ENCODE measurements at places on chromosomes 7 and 10. TPM values are rescaled to one million over a fixed set of nuclear protein-coding genes. Genes with fewer than 3 reads are reported as not detected.

Gene ANAPC16
- 38.9 TPM for total RNA-seq

Gene CDNF
- total RNA-seq = not detected

Gene CALD1
- total RNA-seq = not detected

Gene LAMB4
- not detected for total RNA-seq

Gene DENND2A
- not detected for total RNA-seq

Gene CTAGE8
- total RNA-seq = not detected

Gene SLF2
- total RNA-seq = 19.4 TPM

Gene RBP3
- 0.20 TPM for total RNA-seq

GRCh38 chr10:131825150-131825848 is 75.5 kb upstream of the PPP2R2D start:
- no peak for DNase-seq

GRCh38 chr7:156818133-156818532 is 74.8 kb downstream of the LMBR1 start:
- no peak for DNase-seq

GRCh38 chr10:131269776-131270460 is 41.6 kb downstream of the TCERG1L start:
- no peak for DNase-seq

DNA sequence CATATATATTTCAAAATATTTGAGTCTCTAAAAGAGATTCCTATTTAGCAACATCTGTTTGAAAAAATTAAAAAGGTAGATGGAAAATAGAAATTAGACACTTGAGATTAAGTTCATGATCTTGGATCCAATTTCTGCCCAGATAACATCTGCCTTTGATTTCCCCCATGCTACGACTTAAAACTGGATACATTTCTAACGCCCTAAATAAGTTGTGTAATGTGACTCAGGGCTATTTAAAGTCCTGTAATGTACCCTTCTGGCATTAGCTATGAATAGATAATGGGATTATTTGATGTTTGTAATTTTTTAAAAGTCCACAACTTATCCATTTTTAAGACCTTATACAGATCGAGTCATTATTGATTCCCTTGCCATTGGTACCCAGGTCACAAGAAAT is 23.4 kb downstream of the CFAP43 start:
- no peak for DNase-seq

GRCh38 chr7:117873310-117874190 is at the start of gene CTTNBP2:
Gene CTTNBP2, minus strand, starts transcription at chr7:117873441. Its CDS starts 26 bp downstream, at chr7:117873415.
- peak; percentile 53 for DNase-seq

DNA sequence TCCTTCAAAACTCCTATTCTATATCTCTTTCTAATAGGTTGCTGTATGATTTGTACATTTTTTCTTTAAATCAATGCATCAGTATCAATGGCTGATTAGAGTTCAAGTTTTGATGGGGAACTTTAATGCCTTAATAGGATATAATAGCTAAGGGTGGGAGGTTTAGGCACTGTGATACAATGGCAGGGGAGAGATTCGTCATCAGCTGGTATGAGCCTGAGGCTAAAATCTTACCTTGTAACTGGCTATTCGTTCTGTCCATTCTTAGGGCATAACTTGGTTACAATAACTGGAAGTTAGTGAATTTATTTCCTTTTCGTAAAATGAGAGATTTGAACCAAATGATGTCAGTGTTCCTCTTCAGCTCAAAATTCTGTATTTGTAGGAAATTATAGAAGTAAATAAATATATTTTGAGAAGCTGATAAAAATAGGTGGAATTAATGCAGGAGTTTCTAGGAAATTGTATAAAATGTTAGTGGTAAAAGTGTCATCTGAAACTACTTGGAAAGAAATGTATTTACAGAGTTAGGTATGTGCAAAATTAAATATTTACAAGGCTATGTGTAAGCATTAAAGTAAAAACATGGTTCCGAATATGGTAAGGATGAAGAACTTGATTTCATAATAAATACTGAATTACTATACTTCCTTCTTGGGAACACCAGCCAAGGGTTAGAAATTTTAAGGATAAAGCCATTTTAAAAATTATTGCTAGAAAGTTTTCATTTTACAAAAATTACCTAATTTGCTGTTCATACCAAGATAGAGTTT is 27.5 kb upstream of the NAMPT start:
- no peak for DNase-seq

- no peak for DNase-seq
Measured at GRCh38 chr7:93402944-93403343, 170.8 kb downstream of the VPS50 start.

GRCh38 chr7:52009181-52009580 is 692.6 kb upstream of the COBL start:
- no peak for DNase-seq

DNA sequence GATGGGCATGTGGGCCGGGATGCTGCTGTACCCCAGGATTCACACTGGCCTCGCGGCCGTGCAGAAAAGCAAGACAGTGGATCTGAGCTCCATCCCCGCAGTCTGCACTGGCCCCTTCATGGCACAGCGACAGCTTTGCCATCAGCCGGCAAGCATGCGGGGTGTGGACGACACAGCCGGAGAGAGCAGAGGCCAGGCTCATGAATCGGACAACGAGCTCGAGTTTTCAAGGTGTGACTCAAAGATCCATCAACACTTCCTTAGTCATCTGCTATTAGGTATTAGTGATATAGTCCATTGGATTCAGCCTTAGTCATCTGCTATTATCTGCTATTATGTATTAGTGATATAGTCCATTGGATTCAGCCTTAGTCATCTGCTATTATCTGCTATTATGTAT is 254.7 kb downstream of the KLF6 start:
- no peak for DNase-seq

DNA sequence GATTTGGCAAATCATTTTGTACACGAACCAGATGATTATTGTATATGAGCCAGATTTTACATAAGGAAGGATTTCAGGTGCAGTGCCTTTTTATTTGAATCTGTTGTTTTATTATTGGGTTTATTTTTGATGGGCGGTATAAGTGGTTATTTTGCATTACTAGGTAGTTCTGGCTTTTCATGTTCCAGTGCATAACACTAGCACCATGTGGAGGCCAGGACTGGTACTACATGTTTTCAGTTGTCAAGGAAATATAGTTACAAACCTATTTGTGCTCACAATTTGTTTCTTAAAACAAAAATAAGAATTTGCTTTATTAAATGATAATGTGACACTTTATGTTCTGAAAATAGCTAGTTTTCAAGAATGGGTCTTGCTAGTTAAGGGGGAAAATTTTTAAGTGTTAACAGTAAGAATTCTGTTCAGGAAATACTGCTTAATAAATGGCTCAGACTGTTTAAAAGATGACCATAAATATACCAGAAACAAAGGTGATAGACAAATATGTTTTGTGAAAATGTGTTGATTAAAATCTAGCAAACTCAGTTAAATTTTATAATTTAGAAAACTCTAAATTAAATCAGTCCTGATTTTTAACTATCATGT is 7.1 kb upstream of the SEMA3E start:
- peak; percentile 78 for DNase-seq

- no peak for DNase-seq
Measured at GRCh38 chr7:102129636-102130370, 156.9 kb upstream of the SH2B2 start.

DNA sequence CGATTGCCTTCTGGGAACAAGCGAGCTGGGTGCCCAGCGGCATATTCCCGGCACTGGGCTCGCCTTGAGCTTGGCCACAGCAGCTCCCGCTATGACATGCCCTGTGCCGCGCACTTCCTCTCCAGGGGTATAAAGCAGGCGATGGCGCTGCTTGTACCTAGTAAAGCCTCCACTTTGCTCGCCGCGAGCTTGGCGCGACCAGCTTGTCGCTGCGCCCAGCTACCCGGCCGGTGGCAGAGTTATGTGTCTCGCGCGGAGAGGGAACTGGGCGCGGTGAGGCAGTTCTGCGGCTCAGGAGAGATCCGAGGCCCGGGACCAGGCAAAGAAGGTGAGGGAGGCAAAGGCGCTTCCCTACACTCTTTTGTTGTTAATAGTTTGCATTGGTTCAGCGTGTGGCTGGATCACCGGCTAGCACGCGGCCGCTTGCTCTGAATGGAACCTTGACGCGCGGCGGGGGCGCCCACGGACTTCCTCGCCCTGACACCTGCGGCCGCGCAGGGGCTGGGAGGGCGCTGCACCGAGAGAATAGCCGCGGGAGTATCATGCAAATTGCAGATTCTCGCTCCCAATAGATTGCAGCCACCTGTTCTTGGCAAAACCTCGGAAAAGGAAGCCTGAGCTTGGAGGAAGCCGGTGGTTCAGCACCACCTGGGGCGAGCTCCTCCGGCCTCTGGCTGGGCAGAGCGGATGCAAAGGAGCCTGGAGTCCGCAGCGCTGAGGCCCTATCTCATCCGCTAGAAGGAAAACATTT is 3.0 kb upstream of the BUB3 start:
- peak; percentile 43 for DNase-seq

GRCh38 chr7:141685285-141686023 is 16.5 kb downstream of the DENND11 start:
- no peak for DNase-seq

DNA sequence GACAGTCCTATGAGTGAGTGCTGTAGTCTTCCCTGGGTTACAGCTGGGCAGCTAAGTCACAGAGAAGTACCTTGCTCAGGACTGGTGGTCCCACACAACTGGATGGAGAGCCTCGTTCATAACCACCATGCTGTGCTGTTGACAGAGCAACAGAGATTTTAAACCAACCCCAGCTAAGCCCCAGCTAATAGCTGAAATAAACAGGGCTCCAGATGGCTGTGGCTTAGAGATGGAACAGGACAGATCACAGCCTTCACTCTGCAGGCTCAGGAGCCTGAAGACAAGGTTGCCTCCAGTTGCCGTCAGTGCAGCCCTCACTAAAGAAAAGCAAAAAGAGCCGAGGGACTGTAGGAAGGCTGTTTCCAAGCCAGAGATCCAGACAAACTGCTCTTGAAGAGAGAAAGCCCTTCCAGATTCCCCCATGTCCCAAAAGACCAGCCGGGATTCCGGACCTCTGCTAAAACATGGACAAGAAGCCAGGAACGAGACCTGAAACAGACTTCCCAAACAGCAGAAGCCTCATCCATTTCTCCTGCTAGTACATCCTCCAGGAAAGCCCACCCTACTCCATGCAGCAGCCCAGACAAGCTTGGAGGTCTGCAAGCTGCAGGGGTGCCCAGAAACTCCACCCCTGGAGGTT is 4.2 kb downstream of the HTRA1 start:
- no peak for DNase-seq

GRCh38 chr7:4613846-4614548 is 68.1 kb upstream of the FOXK1 start:
- no peak for DNase-seq

DNA sequence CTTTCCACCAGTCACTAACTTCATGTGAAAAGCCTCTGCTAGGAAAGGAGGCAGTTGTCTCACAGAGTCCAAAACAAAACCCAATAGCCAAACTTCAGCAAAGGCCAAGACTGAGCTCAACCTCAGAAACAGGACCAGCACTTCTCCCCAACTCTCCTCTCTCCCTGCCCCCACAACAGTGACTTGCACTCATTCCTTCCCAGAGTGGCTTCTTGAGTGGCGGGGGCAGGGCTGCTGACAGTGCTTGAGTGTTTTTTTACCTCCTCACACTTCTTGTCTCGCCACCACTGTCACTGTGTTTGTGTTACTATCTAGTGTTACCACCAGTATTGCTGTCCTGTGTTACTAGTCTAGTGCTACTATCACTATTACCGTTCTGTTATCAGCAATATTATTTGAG is 206.8 kb downstream of the KLF6 start:
- DNase-seq = no peak

DNA sequence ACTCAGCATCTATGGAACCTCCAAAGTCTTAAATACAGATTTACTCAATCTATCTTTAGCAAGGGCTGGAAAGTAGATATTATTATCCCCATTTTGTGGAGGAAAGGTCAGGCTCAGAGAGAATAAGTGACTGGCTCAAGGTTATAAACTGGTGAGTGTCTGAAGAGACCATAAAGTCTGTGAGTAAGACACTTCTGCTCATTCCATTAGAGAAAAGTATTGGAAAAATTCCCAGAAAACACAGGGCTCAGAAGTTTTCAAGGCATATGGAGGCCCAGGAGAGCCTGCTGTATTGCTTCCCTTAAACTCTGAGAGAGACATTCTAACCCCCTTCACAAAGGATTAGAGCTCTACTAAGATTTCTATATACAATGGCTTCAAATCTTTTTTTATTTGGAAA is 134.8 kb downstream of the PCDH15 start:
- no peak for DNase-seq

DNA sequence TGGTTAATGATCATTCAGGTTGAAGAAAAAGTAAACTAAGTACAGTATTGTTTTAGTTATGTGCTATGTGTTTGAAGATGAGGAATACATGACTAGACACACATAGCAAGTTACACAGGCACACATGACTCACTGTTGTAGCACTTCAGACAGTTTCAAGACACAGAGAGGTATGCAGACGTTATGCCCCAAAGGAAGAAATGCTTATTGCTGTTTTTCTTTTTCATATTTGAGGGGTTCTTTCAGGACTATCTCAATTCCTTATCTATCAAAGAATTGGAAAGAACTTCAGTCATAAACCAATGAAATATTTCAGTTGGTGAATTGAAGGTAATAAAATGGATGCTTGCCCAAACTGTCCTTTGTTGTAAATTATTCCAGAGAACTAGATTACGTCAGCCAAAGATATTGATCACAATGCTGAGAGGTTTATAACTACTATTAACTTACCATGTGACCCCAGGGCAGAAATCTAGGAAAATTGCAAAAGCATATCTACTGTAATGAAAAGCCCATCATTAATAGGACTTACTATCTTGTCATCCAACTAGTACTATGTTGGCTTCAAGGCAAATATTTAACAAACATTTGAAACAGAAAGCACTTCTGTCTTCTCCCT is 61.2 kb upstream of the CAPZA2 start:
- peak; percentile 39 for DNase-seq
